ENCODE measurements at places on chromosomes 12 and 14.

- DNase-seq, result no peak
Observed at GRCh38 chr12:12612358-12612757, 682 bp downstream of the CREBL2 start.

GRCh38 chr14:59086241-59086882 lies 102.1 kb upstream of the DAAM1 start:
- peak; percentile 21 for DNase-seq

- no peak for DNase-seq
Observed at GRCh38 chr14:68404146-68404527, 388.7 kb downstream of the ZFP36L1 start.

DNA sequence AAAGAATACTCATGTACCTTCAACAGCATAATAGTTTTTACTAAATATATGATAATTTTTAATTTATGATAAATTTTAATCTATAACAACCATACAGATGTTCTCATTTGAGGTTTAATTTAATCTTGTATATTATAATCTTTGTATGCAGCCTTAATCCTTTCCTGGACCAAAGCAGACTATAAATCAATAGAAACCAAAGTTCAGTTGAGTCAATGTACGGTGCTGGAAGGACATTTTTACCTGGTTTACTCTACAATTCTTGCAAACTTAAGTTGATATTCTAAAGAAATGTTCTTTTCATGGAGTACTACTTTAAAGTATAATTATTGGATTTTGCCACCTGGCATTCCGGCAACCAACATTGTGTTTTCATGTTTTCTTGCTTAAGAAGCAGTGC lies 118.0 kb downstream of the STAB2 start:
- DNase-seq, result no peak

- no peak for DNase-seq
Observed at GRCh38 chr14:84144166-84144565, 1385.8 kb upstream of the FLRT2 start.

- no peak for DNase-seq
Observed at GRCh38 chr14:54901380-54902142, 1.1 kb downstream of the GCH1 start.

DNA sequence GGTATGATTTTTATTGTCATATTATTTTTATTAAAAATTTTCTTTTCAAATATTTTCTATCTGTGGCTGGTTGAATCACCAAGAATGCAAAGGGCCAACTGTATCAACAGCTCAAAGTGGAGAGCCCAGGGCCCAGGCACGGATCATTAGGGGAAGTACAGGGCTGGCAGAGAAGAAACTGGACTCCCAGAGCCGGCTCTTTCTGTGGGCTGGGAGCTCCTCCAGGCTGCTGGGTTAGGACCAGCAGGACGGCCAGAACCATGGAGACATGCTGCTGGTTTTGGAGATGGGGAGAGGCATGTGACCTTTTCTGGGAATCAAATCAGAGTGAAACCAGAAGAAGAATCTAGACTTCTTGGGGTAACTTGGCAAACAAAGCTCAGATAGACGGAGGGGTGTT lies 220.5 kb downstream of the CACNA1C start:
- DNase-seq, result no peak

DNA sequence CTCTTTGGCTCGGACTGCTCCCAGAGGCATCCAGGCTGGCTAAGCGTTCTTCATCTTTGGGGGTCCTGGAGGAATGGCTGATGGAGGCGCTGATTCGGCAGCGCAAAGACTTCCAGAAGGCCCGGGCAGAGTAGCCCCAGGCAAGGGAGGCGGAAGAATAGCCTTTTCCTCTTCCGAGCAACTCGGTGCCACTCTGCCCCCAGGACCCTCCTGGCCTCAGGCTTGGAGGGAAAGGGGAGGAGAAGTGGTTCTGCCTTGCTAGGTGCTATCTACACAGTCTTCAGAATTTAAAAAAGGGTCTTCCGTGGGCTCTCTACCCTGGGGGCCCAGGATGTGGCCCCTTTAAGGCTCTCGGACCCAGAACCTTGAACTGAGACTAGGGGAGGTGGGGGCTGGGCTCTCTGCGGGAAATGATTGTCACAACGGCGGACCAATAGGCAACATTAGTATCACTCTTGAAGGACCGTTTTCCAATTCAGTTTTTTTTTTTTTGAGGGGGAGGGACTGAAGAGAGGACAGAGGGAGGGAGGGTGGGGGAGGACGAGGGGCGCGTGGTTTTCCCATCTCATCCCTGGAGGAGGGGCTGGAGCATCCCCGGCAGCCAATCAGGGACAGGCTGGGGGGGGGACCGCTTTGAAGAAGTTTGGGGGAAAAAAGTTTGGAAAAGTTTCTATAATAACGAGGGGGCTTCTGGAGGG lies at the start of gene NFATC4:
Gene NFATC4 (plus strand): TSS at position 671 of the 698 bp plus-strand sequence. CDS start 157 bp downstream, outside the sequence.
- DNase-seq, result peak; percentile 93

- DNase-seq, result no peak
Observed at GRCh38 chr14:30069536-30069935, 141.9 kb upstream of the PRKD1 start.

- DNase-seq, result no peak
Observed at GRCh38 chr12:82874945-82875344, 188.2 kb downstream of the TMTC2 start.

- DNase-seq, result no peak
Observed at GRCh38 chr12:91191513-91192111, 9.0 kb upstream of the DCN start.

DNA sequence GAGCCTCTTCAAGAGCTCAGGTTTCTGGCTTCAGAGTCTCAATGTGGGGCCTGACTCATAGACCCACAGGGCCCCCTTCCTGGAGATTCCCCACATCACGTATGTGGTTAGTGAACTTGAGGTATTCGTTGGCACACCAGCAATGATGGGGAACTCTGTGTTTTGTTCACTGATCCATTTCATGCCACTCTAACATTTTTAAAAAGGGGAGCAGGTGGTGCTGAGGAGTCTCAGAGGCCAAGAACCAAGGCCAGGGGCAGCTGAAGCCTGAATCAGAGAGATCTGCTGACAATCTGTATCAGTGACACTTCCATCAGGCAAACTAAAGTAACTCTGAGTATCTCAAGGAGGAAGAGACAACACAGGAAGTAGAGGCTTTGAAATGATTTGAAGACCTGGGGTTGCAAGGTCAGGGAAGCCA lies 323.4 kb downstream of the VRK1 start:
- DNase-seq, result no peak

All from AG09309 (cell line).